ENCODE measurements at places on chromosomes 12 and 14.

GRCh38 chr12:124614512-124615292 is 47.3 kb upstream of the NCOR2 start:
- no peak for DNase-seq

GRCh38 chr12:127411166-127411915 is 855.6 kb upstream of the TMEM132C start:
- DNase-seq = no peak

GRCh38 chr12:107492393-107493134 is 193.0 kb upstream of the PWP1 start:
- DNase-seq = no peak

DNA sequence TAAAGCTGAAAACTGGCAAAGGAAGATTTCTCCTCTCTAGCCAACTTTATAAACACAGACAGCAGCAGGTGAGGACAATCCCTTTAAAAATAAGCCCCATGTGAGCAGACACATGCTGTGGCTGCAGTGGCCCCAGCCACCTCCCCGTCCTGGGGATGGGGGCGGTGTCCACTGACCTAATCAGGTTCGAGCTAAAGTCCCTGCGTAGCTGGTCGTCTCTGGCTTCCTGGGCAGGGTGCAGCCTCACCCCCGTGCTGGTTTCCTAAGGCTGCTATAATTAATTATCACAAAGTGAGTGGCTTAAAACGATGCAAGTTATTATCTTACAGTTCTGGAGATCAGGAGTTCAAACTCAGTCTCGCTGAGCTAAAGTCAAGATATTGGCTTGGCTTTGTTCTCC is 1.0 kb downstream of the BDKRB1 start:
- no peak for DNase-seq

DNA sequence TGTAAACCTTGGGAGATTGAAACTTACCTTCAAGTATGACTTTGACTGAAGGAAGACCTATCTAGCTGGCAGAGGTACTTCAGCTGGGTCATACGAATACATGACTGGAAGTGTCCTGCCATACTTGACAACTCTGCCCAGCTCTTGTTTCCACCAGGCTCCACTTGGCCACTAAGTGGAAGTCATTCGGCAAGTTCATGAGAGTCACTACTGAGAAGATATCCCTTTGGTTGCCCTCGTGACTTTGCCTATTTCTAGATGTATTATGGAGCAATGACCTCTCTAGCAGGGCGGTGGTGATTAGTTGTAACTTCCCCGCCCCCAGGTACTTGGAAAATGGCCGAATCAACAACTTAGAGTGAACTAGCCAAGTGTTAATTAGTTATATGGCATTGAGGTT is 8.6 kb upstream of the CACNA1C start:
- DNase-seq = no peak

DNA sequence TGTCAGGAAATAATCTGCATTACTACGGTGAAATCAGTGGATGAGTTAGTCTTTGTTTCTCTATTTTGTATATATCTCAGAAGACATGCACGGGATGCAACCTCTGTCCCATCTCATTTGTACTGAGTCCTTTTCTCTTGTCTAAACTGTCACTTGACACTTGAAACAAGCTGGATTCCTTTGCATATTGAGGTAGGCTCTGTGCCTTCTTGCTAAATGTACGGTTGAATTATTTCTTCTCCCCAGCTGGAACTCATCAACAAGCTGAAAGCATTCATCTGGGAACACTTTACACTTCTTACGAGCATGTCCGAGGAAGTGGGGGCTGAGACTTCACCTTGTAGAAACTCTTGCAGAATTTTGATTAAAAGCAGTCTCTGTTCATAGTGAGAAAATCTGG is 119.5 kb downstream of the VEZT start:
- DNase-seq = no peak

Measured in activated naive CD8-positive, alpha-beta T cell treated with anti-CD3 and anti-CD28 coated beads, Interleukin-2, amount 50 U/mL, for 16 hours (primary cell).